ENCODE measurements at places on chromosomes 1 and 21.

DNA sequence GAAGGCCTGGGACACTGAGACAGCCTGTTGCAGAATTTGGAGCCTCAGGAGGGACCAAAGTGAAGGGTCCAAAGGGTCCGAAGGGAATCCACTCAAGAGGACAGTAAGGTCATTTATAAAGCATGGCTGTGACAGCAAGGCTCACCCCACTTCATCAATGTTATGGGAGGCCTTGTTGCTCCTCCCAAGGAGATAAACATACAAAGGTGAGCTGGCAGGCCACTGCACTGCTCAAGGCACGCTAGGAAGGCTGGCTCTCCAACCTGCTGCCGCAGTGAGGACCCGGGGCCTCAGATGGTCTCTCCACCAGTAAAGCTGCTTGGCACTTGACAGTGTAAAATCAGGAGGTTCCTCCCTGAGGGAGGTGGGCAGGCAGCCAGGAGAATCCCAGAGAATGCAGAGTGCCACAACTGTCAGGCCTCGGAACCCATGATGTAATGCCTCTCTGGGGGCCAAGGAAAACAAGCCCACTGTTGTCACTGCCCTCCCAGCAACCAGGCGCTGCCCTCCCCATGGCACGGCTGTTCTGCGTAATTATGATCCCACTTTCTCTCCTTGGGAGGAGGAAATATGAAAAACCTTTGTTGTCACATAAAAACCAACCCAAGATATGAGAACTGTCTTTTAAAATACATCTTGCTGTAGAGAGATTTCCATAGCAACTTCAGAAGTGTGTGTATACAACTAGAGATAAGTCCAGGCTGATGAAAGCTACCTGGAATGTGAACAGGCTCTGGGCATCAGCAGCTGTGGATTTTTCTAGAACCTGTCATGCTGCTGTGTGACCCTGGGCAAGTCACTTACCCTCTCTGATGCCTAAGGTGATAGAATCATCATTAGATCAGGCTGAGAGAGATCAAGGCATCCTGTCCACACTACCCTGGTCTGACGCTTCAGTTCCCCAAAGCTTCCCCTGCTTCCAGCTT, 102.5 kb downstream of the KCNN3 start:
- peak; percentile 88 for DNase-seq

- no peak for DNase-seq
Measured at GRCh38 chr1:192010406-192010805, 147.9 kb upstream of the RGS18 start.

DNA sequence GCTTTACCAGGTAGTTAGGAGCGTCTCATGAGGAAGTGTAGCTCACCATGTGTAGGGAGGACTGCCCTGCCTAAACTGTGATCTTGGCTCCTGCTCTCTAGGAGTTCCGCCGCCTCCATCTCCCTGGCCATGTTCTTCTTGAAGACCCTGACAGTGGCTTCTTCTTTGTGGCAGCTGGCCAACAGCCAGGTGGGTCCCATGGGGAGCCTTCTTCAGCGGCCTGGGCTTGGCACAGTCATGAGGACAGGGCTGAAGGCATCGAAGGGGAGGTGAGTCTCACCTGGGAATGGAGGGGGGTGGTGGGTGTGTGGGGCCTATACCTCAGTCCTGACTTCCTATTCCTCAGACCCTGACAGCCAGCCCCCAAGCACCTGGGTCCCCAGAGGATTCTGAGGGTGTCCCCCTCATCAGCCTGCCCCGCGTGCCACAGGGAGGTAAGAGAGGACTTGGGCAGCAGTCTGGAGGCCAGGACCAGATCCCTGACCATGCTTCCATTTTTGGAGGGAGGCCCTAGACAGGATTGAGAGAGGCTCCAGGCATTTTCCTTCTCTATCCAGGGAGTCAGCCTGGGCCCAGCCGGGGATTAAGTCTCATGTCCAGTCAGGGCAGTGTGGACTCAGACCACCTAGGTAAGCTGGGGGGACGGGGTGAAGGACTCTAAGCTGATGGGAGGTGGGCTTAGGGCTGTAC, 21.4 kb downstream of the HYI start:
- no peak for DNase-seq

- no peak for DNase-seq
Measured at GRCh38 chr1:8373581-8374241, 55.8 kb downstream of the SLC45A1 start.

DNA sequence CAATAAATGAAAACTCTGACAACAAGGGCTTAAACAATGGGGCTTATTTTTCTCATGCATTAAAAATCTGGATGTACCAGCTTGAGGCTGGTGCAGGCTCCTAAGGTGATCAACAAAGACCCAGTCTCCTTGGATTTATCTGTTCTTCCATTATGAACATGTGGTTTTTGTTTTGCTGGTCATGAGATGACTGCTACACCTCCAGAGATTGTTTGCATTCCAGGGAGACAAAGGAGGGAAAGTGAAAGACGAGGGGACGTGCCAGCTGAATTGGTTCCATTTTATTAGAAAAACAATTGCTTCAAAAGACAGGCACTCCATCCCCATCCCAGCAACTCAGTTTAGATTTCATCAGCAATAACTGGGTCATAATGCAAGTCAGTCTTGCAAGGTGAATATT, 90.9 kb upstream of the KCNK1 start:
- DNase-seq: no peak

DNA sequence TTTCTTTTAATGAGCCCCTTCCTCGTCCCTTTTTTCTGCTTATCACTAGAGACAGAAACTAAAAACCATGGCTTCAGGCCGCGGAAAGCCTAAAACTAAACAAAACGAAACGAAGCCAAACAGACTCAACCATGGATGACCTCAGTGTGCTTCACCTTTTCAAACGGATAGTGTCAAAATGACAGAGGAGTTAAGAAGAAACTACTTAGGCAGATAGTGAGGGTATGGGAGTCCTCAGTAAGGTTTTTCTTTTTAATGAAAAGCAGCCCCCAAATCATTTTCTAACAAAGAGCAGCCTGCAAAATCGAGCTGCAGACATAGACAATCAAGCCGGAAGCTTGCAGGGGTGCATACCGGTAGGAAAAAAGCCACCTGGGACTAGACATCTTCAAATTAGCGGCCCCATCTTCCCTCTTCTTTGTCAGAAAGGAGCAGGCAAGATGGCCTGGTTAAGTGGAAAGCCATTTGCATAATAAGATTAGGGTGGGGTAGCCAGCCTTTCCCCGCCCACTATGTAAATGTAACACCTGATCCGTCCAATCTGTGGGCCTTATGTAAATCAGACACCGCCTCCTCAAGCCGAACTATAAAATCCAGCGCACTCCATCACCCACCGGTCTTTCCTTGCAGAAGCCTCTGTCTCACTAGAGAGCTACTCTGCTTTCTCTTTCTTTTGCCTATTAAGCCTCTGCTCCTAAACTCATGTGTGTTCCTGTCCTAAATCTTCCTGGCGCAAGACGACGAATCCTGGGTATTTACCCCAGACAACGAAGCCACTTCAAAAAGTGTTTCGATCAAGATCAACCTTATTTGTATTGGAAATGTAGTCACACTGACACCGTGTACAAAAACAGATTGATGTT, 6.2 kb upstream of the ERO1B start:
- DNase-seq: no peak

DNA sequence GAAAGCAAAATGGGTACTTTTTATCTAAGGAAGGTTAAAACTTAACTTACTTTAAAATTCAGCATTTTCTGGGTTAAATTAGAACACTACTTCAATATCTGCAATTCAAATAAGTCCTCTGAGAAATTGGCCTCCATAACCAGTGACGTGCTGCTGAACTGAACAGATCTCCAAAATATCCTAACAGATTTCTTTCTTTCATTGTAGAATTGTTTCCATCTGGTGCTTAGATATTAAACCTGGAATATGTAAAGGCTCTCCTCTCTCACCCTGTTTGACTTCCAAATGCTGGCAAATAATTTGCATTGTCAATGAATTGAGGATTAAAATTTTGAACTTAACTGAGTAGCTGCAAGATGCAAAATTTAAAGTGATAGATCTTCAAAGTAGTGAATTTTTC, 316.9 kb upstream of the CXADR start:
- no peak for DNase-seq

- no peak for DNase-seq
Measured at GRCh38 chr1:223019256-223019655, 123.8 kb downstream of the TLR5 start.

DNA sequence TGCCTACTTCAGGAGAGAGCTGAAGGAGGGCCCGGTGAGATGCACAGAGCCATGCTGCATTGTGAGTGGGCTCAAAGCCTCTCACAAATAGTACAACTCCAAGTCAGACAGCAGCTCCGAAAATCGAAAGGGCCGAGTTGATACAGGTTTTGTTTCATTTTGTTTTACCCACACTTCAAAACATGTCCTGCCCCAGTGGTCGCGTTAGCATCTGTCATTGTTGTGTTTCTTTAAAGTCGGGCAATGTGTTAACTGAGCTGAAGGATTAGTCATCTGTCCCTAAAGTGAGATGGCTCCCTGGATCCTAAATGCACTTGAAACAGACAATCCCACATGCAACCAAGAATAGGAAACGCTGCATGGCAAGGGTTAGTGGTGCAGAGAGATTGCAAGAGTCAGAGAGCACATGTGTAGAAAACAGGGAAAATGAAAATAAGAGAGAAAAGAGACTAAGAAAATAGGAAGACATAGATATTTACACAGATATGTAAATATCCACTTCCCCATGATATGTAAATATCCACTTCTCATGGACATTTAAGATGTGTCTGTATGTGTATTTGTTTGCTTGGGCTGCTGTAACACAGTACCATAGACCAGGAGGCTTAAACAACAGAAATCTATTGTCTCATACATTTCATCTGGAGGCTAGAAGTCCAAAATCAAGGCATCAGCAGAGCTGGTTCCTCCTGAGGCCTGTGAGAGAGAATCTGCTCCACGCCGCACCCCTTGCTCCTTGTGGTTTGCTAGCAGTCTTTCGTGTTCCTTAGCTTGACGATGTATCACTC, 131.4 kb upstream of the RAB4A start:
- DNase-seq: no peak

DNA sequence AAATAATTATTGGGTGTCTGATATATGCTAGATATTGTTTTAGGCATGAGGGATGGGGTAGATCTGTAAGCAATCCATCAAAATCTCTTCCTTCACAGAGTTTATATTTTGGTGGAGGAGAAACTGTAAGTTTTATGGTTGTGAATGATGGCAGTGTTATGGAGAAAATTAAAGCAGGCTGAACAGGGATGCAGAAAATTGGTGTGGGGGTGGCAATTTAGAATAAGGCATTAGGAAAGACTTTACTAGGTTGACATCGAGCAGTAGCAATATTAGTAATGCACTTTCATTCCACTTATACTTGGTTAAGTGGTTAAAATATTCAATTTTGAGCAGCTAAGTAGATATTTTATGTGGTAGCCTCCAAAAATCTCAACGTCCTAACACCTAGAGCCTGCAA, 261.1 kb upstream of the SNX7 start:
- DNase-seq: no peak

GRCh38 chr1:9877962-9878361, 32.1 kb downstream of the CTNNBIP1 start:
- DNase-seq: no peak

DNA sequence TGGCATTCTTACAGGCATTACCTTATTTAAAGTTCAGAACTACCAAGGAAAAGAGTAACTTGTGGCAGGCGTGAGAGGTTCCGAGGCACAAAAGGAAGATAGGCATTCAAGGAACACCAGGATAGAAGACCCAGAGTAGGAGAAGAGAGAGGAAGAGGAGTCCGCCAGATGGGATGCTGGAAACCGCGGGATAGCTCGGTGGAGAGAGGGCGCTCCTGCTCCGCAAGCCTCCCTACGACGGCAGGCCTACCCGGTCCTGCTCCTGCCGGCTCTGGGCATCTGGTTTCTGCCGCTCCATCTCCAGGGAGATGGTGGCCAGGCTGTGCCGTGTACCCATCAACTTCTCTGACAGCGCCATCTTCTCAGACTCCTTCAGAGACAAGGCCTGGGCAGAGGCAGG, 5.4 kb upstream of the NBPF1 start:
- DNase-seq: peak; percentile 92

DNA sequence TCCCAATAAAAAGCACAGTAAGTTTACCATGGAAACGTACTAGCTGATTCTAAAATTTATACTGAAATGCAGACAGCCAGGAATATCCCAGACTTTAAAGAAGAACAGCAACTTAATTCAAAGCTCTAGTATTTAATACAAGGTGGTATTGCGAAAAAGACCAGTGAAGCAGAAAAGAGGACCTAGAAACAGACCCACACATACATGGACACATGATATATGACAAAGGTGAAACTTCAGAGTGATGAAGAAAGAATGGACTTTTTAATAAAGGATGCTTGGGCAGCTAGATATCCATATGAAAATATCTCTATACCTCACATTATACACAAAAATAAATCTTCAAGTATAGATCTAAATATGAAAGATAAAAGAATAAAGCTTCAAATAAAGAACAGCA, 62.6 kb downstream of the COP1 start:
- no peak for DNase-seq

- no peak for DNase-seq
Measured at GRCh38 chr1:206606867-206607266, 5.4 kb downstream of the EIF2D start.

- DNase-seq: no peak
Measured at GRCh38 chr1:183652547-183653461, at the start of gene APOBEC4. APOBEC4 (minus strand) TSS chr1:183653316; CDS start chr1:183648781, 4,535 bp downstream.

GRCh38 chr1:171252482-171252881, 4.2 kb downstream of the FMO1 start:
- DNase-seq: no peak

GRCh38 chr1:210407207-210407886, 78.6 kb downstream of the HHAT start:
- DNase-seq: peak; percentile 89

GRCh38 chr1:111516005-111516535, 12.6 kb upstream of the ADORA3 start:
- DNase-seq: no peak

DNA sequence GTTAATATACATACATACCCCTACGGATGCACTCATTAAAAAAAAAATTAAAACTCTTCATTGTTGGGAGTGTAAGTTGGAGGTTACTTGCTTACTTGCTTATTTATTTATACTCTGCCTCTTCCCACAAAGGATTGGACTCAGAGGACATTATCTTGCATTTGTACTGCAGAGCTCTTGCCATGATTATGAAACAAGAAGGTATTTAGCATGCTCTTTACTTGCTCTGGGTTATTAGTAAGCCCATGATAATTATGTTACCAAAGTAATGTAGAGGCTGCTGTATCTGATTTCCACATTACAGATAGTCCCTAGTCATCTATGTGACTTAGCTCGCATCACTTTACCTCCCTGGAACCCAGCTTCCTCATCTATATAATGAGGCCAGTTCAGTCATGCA, 355.1 kb upstream of the PTBP2 start:
- no peak for DNase-seq

GRCh38 chr1:27760426-27760825, 12.6 kb upstream of the STX12 start:
- DNase-seq: no peak

GRCh38 chr1:243483071-243483771, 227.4 kb downstream of the SDCCAG8 start:
- no peak for DNase-seq

- DNase-seq: no peak
Measured at GRCh38 chr1:226864311-226864710, 6.1 kb upstream of the PSEN2 start.

DNA sequence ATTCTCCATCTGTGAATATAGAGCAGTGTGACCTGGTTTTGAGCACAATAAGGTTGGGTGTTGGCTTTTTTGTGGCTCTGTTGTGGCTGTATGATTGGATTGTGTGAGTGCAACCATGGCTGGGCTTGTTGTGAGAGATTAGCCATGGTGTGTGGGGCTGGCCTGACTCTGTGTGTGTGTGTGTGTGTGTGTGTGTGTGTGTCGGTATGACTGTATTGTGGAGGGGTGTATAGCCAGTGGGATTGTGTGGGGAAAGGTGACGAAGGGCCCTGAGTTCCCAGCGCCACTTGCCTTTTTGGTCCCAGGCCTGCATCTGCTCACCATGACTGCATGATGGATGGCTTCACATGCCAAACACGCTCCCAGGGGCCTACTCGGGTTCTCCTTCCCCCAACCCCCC, 5.9 kb upstream of the SLC6A9 start:
- no peak for DNase-seq
